ENCODE measurements at places on chromosomes 12 and 14. TPM values are rescaled to one million over a fixed set of nuclear protein-coding genes. Genes with fewer than 3 reads are reported as not detected.

The PRR4 gene
- 4.1 TPM for polyA plus RNA-seq

DNA sequence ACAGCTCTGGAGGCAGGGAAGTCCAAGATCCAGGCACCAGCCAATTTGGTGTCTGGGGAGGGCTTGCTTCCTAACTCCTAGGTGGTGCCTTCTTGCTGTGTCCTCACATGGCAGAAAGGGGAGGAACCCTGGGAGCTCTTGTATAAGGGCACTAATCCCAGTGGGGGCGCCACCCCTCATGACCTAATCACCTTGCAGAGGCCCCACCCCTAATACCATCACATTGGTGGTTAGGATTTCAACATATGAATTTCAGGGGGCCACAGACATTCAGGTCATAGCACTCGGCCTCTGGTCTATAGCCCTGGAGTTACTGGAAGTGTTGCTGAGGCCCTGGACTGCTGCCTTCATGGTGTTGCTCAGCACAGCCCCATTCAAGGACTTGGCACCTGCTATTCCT lies 14.6 kb downstream of the PSMD9 start:
- DNase-seq, result no peak

The GALNT8 gene
- polyA plus RNA-seq, result 4.4 TPM

GRCh38 chr14:98411154-98411553 lies 860.8 kb downstream of the BCL11B start:
- no peak for DNase-seq

The KIF5A gene
- polyA plus RNA-seq, result not detected

- no peak for DNase-seq
Measured at GRCh38 chr14:94405486-94405885, 17.1 kb upstream of the SERPINA1 start.

The GUCY2C gene
- polyA plus RNA-seq, result 0.32 TPM

The USP44 gene
- 1.1 TPM for polyA plus RNA-seq

The SLCO1A2 gene
- not detected for polyA plus RNA-seq

The RASSF9 gene
- polyA plus RNA-seq, result 1.8 TPM

- no peak for DNase-seq
Measured at GRCh38 chr12:71900091-71900490, 38.6 kb upstream of the TPH2 start.

The ACSS3 gene
- polyA plus RNA-seq, result 8.2 TPM

The P2RX2 gene
- not detected for polyA plus RNA-seq

DNA sequence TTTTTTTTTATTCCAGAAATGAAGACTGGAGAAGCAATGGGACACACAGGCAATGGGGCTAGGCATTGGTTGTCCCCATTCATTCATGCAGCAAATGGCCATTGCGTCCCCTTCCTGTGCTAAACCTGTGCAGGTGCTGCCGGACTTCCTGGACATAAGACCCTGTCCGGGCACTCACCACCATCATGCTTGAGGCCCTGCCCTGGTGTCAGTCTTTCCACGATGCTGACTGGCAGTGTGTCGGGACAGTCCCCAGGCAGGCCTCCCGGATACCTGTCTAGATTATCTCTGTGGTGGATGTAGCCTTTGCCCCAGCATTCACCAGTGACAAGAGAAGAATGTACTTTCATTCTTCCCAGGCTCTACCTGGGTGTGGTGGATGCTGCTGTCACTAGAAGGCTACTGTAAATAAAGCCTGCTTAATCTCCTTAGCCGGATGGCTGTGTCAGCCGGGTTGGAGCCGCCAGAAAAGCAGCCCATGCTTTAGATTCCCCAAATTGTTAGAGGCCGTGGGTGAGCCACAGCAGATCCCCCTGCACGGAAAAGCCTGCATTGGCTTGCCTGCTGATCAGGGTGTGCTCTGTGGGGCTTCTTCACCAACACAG lies 94.5 kb upstream of the PARP11 start:
- DNase-seq, result no peak

The MYF5 gene
- 29.5 TPM for polyA plus RNA-seq

DNA sequence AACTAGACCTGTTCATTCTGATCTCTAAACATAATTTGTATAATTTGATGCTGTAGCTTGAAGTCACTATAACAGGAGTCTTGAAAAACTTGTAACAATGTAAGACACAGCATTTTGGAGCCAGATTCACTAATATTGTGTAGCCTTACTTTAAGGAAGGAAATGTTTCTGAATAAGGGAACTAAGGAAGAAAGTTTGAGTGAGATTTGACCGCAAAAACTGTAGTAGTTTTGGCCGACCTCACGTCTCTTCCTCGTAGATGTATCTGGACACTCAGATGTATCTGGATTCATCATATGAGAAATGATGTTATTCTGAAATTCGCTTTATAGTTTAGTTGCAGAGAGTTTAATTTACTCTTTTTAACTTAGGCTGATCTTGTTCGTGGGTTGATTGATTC lies 13.9 kb upstream of the DNAH10 start:
- DNase-seq, result no peak

The GLIPR1L2 gene
- 1.0 TPM for polyA plus RNA-seq

DNA sequence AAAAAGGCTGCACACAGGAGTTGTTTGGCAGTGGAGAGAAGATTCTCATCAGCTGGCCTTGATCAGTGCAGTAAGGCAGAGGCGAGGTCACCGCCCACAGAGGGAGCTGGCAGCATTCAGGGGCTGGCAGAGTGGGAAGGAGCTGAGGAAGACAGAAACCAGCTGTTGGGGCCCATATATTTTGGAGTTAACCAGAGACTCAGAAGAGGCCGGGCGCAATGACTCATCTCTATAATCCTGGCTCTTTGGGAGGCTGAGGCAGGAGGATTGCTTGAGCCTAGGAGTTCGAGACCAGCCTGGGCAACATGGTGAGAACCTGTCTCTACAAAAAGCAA lies 17.7 kb downstream of the SMCO2 start:
- peak; percentile 46 for DNase-seq

GRCh38 chr14:31287294-31287972 lies 79.8 kb upstream of the HECTD1 start:
- no peak for DNase-seq

- no peak for DNase-seq
Measured at GRCh38 chr12:49696723-49697122, 10.5 kb downstream of the FMNL3 start.

The PSMC1 gene
- polyA plus RNA-seq, result 97.9 TPM

- DNase-seq, result no peak
Measured at GRCh38 chr12:124722878-124723277, 140.8 kb downstream of the SCARB1 start.

The MIP gene
- not detected for polyA plus RNA-seq

The SERPINA6 gene
- not detected for polyA plus RNA-seq

DNA sequence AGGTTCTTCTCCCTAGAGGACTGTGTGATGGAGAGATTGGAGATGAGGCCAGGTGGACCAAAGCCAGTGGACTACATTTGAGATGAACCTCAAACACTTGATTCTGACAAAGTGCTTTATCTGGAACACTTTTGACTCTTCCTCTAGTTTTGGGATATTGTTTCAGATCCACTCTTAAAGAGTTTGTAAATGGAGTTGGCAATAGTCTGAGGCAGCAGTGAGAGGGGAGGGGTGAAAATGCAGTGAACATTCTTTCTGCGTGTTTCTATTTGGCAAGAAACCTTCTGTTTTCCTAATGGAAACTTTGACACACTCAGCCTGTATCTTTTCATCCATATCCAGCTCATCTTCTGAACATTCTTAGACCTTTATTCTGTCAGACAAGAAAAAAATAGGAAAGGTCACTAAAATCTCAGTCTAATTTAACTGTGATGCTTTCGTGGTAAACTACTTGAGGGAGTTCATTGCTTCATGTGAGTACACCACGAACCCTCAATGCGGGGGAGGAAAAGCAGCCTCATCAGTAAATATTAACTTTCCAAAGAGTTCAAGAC lies 57.4 kb upstream of the KCNJ8 start:
- peak; percentile 71 for DNase-seq

The RPS6KA5 gene
- 5.6 TPM for polyA plus RNA-seq

DNA sequence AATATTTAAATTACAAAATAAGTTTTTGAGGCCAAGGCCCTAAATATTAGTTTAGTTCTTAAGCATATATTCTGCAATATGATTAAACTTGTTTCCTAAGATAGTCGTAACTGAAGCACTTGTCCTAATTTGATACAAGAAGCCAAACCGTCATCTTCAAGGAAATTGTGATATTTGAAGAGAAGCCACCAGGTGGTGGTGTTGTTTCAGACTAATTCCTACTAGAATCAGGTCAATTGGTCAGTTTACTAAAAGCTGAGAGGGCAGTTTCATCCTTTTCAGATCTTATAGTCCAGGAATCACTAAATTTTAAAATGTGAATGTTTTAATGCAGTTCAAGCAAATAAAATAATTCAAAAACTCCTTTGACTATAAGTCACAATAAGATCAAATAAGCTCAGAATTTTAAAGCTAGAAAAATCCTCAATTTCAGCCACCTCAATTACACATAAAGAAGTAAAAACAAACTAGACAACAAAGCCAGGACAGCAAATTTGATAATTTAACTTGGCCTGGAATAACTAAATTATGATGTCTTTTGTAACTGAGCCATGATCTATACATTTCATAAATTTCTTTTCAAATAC lies 7.1 kb upstream of the ARL1 start:
- peak; percentile 37 for DNase-seq

- no peak for DNase-seq
Measured at GRCh38 chr12:114347861-114348260, 58.1 kb downstream of the TBX5 start.

DNA sequence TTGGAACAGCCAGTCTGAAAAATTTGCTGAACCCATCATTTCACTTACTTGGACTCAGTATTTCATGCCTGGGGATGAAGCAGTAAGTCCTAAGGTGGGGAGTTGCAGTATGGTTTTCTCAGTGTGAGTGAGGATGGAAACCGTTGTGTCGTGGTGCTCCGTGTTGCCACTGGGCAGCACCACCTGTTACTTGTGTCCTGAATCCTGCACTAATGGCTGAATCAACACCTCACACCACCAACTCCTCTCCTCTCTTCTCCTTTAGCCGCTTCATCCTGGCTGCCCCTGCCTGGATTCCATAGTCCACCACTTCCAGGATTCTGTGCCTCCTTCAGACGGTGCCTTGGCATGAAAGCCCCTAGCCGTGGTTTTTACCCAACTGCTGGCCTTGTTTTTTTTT lies 3.0 kb upstream of the EP400 start:
- no peak for DNase-seq

GRCh38 chr12:125674554-125675338 lies 609.5 kb downstream of the AACS start:
- no peak for DNase-seq

DNA sequence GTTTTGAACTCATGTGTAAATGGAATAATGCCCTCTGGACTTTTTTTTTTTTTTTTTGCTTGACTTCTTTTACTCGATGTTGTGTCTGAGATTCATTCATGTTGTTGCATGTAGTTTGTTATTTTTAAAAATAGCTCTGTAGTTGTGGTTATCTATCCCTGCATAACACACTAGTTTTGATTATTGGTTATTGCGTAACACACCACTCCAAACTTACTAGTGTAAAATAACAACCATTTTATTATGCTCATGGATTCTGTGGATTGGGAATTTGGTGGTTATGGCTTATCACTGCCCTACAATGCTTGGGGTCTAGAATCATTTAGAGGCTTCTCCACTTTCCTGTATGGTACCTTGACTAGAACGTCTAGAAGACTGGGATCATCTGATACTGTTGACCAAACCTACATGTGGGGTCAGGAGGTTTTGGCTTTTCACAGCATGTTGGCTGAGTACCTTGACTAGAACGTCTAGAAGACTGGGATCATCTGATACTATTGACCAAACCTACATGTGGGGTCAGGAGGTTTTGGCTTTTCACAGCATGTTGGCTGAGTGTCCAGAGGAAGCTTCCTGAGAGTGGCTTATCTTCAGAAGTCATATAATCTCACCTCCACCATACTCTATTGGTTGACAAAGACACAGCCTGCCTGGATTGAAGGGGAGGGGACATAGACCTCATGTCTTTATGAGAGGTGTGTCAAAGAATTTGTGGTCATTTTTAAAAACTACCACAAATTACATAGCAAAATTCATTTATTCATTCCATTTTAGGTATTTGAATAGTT lies 11.6 kb downstream of the VRK1 start:
- no peak for DNase-seq

DNA sequence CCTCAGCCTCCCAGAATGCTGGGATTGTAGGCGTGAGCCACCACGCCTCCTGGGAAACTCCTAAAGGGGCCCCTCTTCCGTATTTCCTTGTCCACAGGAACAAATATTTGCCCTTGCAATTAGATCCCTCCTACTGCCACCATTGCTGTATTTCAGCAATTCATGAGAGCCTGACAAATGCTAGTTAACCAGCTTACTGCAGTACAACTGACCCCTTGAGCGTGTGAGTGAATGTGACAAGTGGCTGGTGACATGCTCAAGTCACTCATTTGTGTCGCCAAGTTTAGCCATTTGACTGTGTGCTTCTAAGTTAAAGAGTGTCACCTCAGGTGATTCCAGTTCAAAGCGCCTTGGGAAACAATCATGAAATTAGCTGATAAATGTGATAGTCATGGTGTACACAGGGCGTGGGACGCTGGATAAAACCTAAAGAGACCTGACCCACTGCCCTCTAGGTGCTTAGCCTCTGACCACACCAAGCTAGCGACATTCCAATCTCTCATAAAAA lies 56.1 kb upstream of the MAP1LC3B2 start:
- DNase-seq, result no peak

The DAD1 gene
- 108 TPM for polyA plus RNA-seq

- no peak for DNase-seq
Measured at GRCh38 chr12:46963191-46963590, 116.2 kb upstream of the PCED1B start.

DNA sequence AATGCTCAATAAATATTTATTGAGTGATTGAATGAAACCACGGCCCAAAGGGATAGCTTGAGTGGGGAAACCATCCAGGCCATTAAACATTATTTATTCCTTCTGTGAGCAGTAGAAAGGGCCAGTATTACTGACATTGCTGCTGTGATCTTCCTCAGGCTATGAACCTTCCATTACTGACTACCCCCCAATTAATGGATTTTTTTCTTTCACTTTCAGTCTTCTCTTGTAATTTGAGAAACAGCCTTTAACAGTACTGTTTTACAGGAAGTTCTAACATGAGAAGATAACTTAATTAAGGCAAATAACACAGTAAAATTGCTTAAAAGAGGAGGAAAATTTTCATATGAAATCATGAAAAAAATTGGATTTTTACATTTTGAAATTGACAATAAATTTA lies 629.5 kb downstream of the TRHDE start:
- no peak for DNase-seq

DNA sequence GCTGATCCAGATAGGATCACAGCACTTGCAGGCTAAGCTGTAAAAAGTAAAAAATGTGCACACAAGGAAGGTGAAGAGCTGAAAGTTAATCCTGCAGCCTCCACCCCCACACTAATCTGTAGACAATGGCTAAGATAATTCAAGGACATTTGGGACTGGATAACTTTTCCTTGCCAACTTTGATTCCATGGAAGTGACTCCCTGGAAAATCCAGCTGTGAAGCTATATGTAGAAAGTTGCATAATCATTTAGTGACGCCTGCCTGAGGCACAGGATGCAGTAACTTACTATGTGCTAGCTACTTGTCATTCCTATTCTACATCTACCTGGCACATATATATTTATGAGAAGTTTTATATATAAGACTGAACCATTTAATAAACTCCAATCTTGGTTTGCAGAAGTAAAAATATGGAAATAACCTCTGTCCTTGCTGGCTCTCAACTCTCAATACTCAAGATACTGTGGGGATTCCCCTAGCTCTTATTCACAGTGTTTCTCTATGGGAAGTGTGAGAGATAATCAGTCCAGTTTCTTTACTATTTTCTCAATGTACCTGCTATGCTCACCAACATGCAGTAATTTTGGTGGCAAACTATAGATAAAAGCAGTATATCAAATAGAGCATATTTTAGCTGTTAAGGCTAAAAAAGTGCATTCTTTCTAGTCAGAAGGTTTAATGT lies 14.8 kb downstream of the LDHB start:
- DNase-seq, result peak; percentile 11

- DNase-seq, result no peak
Measured at GRCh38 chr14:65110525-65110924, 8.2 kb upstream of the MAX start.

- no peak for DNase-seq
Measured at GRCh38 chr14:58813745-58814144, 176.0 kb downstream of the DACT1 start.

All from hindlimb muscle (tissue), 1 donor.